ENCODE measurements at places on chromosomes 4 and X.

GRCh38 chr4:96003951-96004740, 164.3 kb downstream of the PDHA2 start:
- DNase-seq: no peak

GRCh38 chr4:1898007-1898406, 26.8 kb downstream of the NSD2 start:
- no peak for DNase-seq

DNA sequence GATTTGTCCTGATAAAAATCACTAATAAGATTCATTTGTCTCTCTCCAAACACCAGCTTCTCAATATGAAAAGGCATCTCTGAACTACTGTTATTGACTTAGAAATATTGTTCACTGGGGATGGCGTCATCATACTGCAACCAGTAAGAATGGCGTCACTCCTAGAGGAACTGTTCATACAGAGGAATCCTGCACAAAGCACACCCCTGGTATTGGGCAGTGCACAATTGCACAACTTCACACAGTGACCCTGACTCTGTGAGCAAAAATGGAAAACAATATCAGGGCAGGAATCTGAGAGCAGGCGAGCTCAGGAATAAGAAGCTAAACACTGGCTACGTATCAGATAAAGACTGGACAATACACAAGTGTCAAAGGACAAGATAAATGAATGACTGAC, 66.7 kb upstream of the PNPLA4 start:
- DNase-seq: no peak

DNA sequence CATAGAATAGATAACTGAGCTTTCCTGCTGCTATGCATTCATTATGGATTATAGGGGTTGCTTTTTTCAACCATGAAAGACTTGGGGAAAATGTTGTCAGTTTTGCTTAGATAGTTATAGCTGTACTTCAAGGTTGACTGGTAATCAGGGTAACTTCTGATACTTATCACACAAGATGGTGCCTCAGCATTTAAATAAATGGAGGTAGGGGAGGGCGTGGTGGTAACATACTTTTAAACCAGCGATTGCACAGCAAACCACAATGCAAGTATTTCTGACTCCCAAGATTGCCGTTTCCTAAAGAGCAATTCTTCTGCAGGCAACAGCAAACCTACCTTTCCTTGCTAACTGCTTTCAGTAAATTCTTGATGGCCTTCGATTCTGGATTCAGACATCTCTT, 1.3 kb downstream of the CXCL10 start:
- DNase-seq: no peak

DNA sequence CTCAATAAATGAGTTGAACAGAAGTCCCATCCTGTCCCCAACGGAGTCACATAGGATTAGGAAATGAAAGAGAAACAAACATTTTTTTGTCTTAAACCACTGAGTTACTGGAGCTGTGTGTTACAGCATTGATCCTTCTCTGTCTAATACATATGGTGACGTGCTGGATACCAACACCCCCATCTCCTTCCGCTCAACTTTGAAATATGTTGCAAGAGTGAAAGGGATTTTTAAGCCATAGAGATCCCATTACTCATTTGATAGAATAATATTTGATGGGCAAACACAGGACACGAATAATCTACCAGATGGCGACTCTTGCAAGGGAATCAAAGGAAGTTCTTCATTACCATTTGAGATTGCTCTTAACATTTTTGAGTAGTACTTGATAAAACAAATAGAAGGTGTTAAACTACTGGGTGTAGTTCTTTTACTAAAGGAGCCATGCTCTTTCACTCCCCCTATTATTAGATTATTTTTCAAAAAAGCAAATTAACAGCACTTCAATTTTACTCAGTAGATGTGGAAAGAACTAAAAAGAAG, 140.5 kb downstream of the PACRGL start:
- DNase-seq: no peak

GRCh38 chrX:110803506-110803905, 7.9 kb upstream of the CHRDL1 start:
- no peak for DNase-seq

DNA sequence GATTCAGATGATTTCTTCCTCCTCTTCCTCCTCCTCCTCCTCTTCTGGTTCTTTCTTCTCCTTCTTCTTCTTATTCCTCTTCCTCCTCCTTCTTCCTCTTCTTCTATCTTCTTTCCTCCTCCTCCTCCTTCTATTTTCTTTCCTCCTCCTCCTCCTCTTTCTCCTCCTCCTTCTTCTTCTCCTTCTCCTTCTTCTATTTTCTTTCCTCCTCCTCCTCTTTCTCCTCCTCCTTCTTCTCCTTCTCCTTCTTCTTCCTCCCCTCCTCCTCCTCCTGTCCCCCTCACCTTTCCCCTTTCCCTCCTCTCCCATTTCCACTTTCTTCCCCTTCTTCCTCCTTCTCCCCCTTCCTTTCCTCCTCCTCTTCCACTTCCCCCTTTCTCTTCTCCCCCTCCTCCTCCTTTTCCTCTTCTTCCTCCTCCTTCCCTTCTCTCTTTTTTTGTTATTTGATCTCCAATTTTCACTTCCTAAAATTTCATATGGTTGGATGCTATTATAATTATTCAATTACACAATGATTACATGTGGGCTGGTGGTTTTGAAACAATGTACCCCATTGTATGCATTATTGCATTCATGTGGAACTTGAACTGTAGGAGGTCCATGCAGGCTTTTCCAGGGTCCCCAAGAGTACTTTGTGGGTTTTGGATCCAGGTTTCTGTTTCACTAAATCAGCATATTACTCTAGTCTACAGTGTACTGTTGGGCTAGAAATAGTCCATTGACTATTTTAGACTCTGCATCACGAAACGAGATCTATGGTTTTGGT, 68.1 kb downstream of the SORBS2 start:
- no peak for DNase-seq

DNA sequence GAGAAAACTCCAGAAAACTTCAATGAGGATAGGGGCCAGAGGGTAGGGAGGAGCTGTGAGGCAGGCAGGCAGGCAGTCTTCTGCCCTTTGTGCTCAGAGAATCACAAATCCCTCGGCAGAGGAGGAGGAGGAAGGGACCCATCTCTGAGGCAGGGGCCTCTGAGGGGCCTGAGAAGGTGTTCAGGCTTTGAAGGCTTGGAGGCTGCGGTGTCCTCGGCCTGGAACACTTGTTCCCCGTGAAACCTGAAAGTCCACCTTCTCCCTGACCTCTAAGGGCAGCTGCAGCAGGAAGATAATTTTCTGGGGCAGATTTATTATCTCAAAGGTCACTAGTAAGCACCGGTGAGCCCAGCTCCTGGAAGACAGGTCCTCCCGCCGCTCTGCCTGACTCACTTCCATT, 200.3 kb upstream of the BCOR start:
- no peak for DNase-seq

GRCh38 chr4:40378619-40379018, 43.5 kb downstream of the CHRNA9 start:
- DNase-seq: no peak

- no peak for DNase-seq
These were observed 200.2 kb upstream of the FAM47A start for GRCh38 chrX:34332334-34332733.

DNA sequence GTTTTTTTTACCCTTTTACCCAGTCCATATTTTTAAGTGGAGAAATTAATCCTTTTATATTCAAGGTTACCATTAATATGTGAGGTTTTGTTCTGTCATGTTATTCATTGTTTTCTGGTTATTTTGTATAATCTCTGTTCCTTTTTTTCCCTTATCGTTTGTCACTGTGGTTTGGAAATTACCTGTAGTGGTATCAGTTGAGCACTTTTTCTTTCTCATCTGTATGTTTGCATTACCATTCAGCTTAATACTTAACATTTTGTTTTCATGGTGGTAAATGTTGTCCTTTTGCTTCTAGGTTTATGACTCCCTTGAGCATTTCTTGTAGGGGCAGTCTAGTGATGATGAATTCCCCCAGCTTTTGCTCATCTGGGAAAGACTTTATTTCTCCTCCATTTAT, 6.6 kb downstream of the ETDC start:
- DNase-seq: no peak

DNA sequence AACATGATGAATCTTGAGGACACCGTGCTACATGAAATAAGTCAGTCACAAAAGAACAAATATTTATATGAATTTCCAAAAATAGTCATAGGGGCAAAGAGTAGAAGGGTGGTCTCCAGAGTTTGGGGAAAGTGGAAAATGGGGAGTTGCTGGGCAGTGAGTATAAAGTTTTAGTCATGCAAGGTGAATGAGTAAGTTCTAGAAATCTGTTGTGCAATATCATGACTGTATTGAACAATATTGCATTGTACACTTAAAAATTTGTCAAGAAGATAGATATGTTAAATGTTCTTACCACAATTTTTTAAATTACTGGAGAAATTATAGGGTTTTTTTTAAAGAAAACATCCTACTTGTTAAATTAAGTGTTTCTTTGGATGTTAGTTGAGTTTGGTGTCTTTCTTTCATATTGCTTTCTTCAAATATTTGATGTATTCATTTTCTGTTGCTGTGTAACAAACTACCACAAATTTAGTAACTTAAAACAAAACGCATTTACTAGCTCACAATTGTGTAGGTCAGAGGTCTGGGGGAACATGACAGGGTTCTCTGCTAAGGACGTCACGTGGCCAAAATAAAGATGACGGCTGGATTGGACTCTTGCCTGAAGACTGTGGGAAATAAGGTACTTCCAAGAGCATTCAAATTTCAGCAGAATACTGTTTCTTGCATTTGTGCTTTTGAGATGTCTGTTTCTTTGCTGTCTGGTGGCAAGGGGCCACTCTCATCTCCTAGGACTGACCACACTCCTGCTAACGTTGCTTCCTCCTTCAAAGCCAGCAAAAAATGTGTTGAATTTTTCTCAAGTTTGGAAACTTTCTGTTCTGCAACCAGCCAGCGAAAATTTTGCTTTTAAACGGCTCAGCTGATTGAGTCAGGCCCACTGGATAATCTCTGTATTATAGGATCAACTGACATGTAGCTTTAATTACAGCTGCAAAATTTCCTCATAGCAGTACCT, 76.7 kb downstream of the CPEB2 start:
- DNase-seq: no peak

- DNase-seq: no peak
These were observed 307.9 kb downstream of the PDGFC start for GRCh38 chr4:156663663-156664062.

GRCh38 chr4:74123065-74123728, 24.2 kb upstream of the CXCL2 start:
- no peak for DNase-seq

- DNase-seq: no peak
These were observed 93.4 kb downstream of the EMCN start for GRCh38 chr4:100424376-100424775.

GRCh38 chr4:165191814-165192499, 15.4 kb upstream of the KLHL2 start:
- DNase-seq: no peak

GRCh38 chrX:148024425-148025148, 43.5 kb downstream of the FMR1NB start:
- DNase-seq: no peak

GRCh38 chrX:1327651-1328304, 8.8 kb upstream of the IL3RA start:
- DNase-seq: no peak

GRCh38 chr4:142832022-142832421, 14.1 kb downstream of the INPP4B start:
- no peak for DNase-seq

- no peak for DNase-seq
These were observed 69.6 kb upstream of the MTNR1A start for GRCh38 chr4:186624951-186625350.

DNA sequence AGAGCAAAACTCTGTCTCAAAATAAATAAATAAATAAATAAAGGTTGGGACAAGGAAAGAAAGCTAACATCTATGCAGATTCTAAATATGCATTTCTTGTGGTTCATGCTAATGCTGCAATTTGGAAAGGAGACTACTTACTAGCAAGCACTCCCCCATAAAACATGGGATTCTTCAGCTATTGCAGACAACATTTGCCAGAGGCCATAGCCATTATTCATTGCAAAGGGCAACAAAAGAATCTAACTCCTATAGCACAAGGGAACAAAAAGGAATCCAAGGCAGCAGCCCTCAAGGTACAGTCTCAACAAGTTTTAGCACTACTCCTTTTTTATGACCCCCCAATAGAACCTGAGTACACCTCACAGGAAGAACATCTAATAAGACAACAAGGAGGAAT, 8.0 kb upstream of the HERC5 start:
- DNase-seq: no peak

DNA sequence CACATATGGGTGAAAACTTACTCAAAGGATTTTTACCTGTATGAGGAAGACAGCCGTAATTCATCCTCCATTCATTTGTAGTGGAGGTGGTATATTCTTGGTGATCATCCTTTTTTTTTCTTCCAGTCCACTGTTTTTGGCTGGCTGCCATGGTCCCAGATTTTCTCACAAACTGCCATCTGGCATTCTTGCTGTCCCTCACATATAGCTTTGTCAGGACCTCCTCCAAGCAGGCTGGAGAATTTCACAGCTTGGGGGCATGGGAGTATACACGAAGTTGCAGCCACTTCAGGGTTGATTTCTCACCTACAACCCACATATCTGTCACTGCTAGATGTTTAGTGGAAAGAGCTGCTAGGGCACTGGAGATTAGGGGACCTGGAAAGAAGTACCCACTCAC, 401.0 kb downstream of the IL1RAPL1 start:
- DNase-seq: no peak

GRCh38 chrX:100355680-100356079, 54.4 kb downstream of the PCDH19 start:
- no peak for DNase-seq

DNA sequence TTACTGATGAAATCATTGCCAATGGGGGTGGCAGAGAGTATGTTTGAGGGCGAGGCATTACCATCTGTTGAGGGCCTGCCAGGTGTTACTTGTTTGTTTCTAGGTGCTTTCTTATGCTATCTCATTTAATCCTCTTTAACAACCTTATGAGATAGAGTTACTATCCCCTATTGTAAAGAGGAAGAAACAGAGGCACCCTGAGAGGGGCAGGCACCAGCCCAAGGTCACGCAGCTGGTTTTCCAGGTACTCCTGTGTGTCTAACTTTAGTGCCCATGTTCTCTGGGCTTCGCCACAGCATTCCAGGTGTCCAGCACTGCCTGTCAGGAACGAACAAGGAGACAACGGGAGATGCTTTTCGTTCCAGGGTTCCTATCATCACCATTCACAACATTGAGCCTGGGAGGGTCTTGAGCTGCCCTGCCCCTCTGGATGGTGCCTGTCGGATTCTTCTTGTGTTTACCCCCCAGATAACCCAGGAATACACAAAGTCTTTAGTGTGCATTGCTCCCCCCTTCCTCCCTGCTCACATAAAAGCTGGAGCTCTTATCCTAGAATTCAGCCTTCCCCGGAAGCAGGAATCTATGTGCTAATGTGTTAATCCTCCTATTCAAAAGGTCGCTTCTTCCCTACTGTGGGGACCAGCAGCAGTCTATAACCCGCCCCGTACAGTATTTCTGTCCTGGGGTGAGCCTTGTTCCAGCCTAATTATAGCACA, 24.9 kb upstream of the GPC4 start:
- no peak for DNase-seq

- no peak for DNase-seq
These were observed 372.2 kb downstream of the GRXCR1 start for GRCh38 chr4:43264730-43265129.
